Thoracic aorta (tissue), 2 donors: ENCODE measurements at places on chromosomes 6 and 20.

GRCh38 chr20:17601957-17602356 is 32.1 kb downstream of the DSTN start:
- DNase-seq, result no peak

GRCh38 chr6:140744659-140745320 is 1370.3 kb upstream of the CITED2 start:
- no peak for DNase-seq

GRCh38 chr6:3549314-3549940 is 92.6 kb upstream of the SLC22A23 start:
- DNase-seq, result no peak

DNA sequence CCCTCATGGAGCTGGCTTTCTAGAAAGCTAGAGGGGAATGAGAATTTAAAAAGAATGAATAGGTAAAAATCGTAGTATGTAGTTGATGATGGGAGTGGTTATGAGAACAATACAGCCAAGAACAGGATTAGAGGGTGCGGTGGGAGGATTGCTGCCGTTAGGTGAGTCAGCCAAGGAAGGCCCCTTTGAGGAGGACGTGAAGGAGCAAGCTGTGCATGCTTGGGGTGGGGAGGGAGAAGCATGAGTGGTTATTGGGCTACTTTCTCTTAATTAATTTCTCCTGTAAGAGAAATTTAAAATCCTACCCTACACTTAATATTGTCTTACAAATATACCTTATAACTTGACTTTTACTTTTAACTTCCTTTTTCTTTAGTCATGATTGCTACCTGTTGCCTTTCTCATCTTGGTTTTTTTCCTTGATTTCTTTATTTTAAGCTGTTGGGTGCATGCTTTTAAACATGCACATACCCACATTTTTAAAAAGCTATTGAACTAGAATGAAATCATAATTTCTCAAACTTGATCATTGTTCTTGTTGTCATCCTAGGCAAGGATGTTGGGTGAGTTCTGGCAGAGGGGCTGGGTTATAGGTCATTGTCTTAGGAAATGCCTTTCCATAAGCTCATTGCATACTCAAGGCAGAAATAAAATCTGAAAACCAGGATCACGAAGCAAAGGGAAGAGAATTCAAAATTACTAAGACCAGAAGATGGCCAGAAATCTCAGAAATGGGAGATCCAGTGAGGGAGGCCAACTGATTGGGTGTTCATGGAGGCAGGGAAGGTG is 114.5 kb downstream of the TCP11 start:
- no peak for DNase-seq

DNA sequence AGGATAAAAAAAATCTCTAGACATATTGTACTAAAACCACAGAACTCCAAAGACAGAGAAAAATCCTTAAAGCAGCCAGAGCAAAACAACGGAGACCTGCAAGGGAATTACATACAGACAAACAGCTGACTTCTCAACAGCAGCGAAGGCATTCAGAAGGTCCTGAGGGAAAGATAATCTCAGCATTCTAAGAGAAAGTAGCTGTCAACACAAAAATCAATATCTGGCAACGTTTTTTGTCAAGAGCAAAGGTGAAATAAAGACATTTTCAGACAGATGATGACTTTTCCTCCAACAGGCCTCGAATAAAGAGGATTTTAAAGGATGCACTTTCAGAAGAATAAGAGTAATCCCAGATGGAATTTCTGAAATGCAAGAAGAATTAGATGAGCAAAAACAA is 6.1 kb upstream of the SCGN start:
- no peak for DNase-seq
